ENCODE measurements at places on chromosomes 5 and 9.

DNA sequence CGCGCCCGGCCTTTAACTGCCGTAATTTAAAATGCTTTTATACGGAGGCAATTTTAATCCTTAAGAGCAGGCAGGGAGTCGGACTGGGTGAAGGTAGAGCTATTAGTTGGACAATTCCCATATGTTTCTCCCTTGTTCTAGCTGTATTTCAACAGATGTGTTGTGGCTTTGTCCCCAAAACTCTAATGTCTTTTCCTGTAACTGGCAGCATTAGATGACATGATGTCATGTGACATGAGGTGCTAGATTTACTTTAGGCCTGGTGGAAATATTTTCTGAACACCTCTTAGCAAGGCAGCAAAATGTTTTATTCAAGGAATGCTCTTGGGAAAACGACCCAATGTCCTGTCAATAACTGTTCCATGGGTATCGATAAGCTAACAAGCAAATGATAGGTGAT is 8.5 kb downstream of the MYO10 start:
- DNase-seq, result no peak

GRCh38 chr9:136487672-136488071 is 4.8 kb upstream of the SEC16A start:
- no peak for DNase-seq

DNA sequence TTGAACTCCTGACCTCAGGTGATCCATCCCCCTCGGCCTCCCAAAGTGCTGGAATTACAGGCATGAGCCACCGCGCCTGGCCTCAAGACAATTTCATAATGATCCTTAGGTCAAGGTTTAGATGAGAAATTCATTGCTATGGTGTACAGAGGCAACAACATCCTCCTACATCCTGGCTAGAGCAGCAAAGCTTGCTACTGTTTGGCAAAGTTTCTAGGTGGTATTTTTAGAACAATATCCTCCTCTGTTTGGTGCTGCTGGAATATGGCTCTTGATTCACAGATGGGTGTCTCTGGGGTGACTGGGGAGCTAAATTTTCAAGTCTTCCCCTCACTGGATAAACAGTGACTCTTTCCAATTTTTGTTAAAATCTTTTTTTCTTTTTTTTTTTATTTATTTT is 30.6 kb downstream of the CRHBP start:
- no peak for DNase-seq

- no peak for DNase-seq
Measured at GRCh38 chr5:21678526-21678925, 1174.6 kb downstream of the CDH12 start.

DNA sequence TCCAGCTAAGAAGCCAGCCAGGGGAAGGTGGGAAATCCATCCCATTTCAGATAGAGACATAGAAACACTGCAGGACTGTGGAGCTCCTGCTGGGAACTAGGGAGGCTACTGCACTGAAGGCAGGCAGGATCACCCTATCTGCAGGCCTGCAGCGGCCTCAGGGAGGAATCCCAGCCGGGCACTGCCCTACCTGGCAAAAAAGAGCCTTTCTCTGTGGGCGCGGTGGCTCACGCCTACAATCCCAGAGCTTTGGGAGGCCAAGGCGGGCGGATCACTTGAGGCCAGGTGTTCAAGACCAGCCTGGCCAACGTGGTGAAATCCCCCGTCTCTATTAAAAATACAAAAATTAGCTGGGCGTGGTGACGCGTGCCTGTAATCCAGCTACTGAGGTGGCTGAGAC is 71.4 kb upstream of the PHYKPL start:
- no peak for DNase-seq

DNA sequence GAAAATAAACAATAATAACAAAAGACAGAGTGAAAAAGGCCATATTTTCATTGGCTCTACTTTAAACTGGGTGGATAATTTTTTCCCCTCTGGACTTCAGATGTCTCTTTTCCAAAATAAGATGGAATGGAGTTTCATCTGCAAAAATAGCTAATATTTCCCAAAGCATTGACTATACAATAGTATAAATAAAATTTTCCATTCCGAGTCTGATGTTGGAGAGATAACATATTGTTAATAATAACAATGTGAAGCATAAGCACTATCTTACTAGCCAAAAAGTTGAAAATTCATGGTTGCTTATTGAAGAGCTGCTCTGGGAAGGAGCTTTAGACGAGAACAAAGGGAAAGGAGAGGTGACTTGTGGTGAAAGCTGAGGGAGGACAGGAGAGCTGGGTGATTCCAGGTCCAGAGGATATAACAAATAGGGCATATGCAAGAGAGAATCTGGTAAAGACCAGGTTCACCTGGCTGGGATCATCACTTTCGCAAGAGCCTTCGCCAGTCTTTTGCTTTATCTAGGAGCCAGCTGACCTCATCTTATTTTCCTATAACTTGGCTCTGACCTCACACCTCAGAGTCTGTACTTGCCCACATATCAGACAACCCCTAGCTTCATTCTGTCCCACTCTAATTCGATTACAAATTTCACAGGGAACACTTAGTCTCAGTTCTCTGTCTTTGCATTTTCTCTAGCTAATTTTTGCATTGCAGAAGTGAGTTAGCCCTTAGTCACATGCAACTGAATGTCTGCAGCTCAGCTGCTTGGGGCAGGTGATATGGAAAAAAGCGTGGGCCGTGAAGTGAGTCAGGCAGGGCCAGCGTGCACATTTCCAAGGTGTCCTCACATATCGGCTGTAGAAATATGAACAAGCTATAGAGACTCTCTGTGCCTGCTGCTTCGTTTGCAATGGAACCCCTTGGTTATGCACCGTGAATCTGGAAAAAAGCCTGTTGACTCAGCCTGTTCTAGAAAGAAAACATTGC is 7.6 kb upstream of the ZNF474 start:
- DNase-seq, result no peak

- DNase-seq, result no peak
Measured at GRCh38 chr5:135978212-135978631, 23.4 kb upstream of the LECT2 start.

DNA sequence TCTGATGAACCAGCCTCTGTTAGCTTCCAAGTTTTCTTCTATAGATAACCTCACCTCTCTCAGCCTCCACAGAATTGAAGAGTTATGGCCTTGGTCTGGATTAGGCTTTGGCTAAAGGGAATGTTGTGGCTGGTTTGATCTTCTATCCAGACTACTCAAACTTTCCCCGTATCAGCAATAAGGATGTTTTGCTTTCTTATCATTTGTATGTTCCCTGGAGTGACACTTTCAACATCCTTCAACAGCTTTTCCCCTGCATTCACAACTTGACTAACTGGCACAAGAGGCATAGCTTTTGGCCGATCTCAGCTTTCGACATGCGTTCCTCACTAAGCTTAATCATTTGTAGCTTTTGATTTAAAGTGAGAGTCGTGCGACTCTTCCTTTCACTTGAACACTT is 28.1 kb upstream of the GNE start:
- DNase-seq, result no peak

- DNase-seq, result no peak
Measured at GRCh38 chr9:81848472-81848871, 79.8 kb upstream of the SPATA31D4 start.

DNA sequence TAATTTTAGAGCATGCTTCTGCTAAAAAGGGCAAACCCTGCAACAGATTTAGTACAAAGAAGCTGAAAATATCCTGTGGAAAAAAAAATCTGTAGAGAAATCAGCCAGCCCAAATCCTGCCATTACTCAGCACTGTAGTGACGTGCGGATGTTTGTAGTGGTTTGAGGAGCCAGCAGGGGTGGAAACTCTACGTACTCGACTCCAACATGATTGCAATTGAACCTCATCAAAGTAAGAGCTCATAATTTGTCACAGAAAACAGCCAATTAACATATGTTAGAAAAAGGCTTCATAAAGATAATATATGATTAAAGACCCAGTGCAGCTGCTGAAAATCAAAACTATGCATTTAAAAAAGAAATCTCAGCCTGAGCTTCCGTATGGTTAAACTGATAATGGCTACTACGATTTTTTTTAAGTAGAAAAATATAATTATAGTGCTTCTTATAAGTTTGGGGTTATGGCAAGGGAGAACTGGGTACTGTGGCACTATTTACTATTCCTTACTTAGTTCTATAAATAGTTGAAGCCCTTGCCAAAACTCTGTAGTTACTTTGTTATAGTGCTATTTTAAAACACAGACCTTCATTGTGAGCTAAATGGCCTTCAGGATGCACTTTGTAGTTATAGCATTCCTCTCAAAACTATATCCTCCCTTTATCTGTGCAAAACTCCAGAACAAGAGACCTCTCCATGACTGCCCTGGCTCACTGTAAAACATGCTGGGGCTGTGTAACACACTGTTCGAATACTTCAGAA is 49.4 kb downstream of the MEF2C start:
- no peak for DNase-seq

DNA sequence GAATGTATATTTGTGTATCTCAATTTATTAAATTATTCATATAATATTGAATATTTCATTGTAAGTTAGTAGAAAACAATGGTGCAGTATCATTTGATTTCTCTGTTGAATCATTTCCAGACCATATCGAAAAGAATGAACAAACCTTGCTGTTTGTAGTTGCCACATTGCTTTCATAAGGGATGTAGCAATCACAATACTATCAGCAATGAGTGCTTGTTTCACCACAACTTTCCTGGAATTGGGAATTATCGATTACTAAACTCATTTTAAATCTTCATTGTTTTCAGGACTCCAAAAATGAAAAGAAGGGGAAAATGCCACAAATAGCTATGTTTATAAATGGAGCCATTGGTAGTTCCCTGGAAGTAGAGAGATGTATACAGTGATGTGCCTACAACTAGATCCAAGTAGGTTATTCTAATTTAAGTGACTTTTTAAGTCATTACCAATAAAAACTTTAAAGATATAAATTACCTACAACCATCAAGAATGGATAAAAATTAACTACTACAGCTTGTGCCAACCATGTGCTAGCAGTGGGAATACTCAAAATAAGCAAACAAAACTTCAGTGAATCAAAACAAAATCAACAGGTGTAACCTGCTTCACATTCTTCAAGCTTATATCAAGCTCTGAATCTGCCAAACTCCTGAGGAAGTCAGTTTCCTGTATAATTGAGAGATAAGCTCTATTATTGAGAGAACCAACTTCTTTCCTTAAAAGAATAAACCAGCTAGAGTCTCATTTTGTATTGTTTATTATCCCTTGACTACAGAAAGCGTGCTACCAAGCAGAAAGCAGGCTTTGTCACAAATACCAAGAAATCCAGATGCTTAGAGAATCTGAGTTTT is 358.6 kb downstream of the ADGRV1 start:
- DNase-seq, result no peak

- peak; percentile 1 for DNase-seq
Measured at GRCh38 chr5:150345716-150346115, 11.8 kb upstream of the TCOF1 start.

DNA sequence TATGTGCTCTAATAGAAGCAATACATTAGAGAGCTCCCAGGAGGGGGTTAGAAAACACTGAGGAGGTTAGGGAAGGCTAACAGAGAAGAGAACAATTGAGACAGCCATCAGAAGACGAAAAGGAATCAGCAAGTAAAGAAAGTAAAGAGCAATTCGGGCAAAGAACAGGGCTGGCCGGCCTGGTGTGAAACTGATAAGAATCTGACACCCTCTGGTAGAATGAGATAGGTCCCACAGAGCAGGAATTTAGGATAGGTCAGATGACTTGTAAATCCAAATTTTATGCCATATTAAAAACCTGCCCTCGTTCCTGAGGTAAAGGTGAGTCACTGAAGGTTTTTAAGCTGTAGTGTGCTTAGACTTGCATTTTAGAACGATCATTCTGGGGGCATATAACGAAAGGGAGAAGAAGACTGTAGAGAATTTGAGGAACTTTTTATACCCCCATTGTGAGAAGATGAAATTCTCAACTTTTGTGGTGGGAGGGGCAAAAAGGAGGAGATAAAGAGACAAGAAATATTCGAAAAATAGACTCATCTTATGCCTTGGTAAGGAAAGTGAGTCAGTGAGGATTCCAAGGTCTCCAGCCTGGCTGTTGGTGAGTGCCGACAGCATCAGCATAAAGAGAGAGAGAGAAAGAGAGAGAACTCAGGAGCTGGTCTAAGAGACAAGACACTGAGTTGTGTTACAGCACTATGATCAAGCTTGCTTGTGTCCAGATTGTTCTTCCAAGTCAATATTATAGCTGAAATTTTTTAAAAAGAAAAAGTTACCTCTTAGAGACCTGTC is 51.3 kb downstream of the TMEM167A start:
- no peak for DNase-seq

GRCh38 chr5:87535706-87536105 is 123.0 kb upstream of the CCNH start:
- DNase-seq, result no peak

DNA sequence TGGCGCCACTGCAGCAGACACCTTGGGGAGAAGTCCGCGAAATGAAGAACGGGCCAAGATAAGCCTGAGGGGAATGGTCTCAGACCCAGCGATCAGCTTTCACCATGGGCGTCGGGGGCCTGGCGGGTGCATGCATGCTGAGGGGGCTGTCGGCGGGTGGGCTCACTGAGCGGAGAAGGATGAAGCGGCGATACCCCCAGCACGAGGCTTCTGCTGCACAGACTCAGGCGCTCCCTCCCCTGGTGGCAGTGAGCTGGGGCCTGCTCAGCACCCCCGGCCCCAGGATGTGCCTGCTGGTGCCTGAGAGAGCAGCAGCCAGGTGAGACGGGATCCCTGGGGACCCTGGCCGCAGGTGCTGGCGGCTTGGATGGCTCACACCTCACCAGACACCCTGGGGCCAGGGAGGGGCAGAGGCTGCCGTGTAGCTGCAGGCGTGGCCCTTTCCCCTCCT is 31.2 kb downstream of the CEP72 start:
- peak; percentile 13 for DNase-seq

DNA sequence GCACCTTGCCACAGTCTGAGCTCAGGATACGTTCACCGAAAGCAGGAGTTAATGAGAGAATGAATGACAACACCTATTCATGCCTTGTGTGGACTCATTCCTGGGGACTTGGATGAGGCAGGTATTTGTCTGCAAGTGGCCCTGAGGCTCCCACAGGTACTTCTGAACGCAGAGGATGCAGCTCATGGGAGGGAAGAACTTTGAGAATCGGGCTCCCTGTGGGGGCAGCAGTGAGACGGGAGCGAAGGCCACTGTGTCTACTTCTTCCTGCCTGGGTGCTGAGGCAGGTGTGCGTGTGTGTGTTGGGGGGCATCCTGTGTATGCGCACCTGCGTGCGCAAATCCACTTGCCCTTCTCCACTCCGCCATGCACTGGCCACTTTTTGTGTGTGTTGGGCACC is 42.2 kb downstream of the PTPN3 start:
- DNase-seq, result no peak

DNA sequence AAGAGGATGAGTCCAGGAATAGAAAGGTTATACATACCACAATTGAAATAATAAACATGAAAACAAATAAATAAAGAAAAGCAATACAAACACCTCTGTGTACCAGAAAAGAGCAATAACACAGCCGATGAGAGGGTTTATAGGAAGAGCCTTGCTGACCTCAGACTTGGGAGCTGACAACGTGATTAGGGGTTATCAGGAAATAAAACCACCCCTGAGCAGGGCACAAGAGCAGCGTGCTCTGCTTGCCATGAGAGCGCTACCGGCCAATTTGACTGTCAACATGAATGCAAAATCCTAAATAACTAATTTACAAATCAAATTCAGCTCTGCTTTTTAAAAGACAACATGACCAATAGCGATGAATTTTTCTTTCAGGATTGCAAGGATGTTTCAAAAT is 2.6 kb upstream of the FREM1 start:
- no peak for DNase-seq
